Activated T-helper 1 cell treated with anti-CD3 and anti-CD28 coated beads, Interleukin-12 subunit alpha, Interleukin-12 subunit beta, Interleukin-2, Interleukin-4 antibody, amounts not matched to agents 30 ng/mL and 10 ng/mL and 1 ng/mL, durations not matched to agents 14 hours and 24 hours and 36 hours (primary cell): ENCODE measurements at places on chromosomes 6 and 20. TPM values are rescaled to one million over a fixed set of nuclear protein-coding genes. Genes with fewer than 3 reads are reported as not detected.

C6orf89 gene
- 31.5 and 31.8 TPM in 2 replicates for total RNA-seq

SPATA25 gene
- 0.59 and 1.1 TPM in 2 replicates for total RNA-seq

IRAK1BP1 gene
- total RNA-seq, result 3.0 TPM in 2 replicates

ARHGAP40 gene
- total RNA-seq, result not detected in 2 replicates
